ENCODE measurements at places on chromosomes 4 and X.

DNA sequence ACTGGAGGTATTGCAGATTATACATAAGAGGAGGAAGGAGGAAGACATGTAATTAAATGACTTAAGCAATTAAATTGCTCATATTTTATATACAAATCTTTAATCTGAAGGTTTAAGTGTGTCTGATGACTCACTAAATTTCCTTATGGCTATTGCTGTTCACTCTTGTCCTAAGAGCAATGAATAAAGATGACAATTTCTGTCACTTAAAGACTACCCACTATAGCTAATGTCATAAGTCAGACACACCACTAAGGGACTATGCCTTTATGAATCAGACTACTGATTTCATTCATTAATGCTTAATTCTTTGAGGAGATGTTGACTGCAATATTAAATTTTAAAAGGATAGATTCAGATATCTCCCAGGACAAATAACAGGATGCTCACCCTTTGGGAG is 1514.7 kb downstream of the PCDH18 start:
- no peak for DNase-seq

DNA sequence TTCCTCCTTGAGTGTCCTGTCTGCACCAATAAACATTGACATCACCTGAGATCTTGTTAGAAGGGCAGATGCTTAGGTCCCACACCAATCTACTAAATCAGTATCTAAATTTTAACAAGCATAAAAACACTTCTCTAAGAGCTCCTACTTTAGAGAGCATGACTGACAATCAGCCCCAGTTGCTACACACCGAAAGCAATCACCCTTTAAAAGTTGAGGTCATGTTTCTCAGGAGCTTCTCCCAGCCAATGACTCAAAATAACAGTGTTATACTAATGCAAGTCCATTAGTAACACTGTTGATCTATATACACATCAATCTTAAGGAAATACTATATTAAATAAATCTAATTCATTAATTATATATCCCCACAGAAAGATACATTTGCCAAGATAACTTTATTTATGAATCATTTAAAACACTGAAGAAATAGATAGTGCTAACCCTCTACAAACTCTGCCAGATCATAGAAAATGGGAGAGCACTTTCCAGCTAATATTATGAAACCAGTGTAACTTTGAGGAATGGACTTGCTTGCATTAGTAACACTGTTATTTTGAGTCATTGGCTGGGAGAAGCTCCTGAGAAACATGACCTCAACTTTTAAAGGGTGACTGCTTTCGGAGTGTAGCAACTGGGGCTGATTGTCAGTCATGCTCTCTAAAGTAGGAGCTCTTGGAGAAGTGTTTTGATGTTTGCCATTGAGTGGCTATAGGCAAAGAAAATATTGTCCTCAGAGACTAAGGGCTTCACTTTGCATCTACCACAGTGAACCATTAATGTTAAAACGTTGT is 109.8 kb upstream of the HDX start:
- DNase-seq = no peak

DNA sequence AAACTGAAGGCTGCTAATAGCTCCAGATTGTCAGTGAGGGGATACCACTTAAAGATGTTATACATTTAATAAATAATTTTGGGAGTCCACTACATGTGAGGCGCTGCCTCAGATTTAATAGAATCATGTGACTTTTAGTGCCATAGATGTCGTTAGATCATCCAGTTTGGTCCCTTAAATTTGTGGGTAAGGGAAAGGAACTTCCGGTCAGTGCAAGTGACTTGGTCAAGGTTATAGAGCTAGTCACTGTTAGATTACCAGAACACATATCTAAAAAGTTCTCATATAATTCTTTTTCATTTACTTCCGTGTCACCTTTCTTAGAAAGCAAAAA is 529 bp upstream of the UBA6 start:
- peak; percentile 42 for DNase-seq

- DNase-seq = peak; percentile 86
Measured at GRCh38 chr4:3414421-3415279, 27.1 kb upstream of the HGFAC start.

DNA sequence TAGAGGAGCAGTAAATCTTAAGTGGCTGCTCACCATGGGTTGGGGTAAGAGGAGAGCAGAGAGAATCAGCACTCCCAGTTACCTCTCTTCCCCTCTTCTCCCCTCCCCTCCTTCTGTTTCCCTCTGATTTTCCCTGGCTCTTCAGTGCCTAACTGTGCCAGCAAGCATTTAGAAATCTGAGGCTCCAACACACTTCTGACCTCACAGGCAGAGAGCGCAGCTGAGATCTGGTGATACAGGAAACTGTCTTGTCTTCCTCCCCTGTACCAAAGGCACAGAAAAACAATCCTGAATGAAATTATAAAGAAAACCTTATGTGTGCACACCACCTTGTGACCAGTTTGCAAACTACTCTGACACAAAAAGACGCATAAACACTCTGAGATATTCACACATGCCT is 82.4 kb upstream of the SMIM10 start:
- no peak for DNase-seq

DNA sequence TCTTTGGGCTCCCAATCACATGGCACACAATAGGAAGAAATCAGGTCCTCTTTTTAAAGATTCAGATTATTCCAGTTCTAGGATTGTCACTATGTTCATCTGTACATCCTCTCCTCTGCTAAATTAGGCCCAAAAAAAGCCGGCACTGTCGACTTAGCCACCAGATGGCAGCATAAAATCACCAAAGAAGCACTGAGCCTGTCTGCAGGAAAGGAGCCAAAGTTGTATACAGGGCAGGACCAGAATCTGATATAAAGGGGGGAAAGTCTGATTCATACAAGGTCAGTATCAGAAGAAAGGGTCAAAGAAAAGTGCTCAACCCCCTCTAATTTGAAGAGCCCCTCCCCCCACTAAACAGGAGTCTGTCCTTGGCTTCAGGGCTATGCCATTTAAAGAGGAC is 292.5 kb downstream of the CHIC1 start:
- DNase-seq = peak; percentile 60

DNA sequence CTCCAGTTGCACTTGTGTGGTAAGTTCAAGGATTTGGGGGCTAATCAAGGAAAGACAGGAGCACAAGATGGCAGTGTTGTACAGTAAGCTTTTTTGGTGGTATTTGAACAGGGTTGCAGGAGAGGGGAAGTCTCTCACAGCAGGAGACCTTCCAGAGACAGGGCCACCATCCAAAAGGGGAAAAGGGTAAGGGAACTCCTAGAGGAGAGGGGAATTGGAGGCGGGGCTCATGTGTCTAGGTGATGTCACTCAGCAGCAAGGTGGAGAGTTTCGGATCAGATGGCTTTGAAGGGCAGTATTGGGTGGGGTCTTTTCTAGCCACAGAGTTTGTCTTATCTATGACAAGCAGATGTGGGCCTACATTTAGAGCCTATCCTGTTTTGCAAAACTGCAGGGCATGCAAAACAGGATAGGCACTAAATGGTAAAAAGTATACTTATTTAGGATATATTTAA is 13.4 kb upstream of the RNF175 start:
- no peak for DNase-seq

DNA sequence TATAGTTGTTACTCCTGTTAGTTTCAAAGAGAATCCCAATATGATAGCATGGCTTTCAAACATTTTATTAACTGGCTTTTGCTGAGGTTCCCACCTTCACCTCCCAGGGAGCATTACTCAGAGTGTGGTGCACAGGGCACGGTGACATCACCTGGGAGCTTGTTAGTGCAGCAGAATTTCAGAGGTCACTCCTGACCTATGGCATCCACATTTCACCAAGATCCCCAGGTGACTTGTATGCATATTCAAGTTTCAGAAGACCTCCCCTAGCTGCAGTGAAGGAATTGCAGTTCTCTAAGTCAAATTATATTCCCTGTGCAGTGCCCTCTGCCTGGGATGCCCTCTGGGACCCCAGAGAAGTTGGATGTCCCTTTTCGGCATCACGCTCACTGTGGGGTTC is 29.7 kb upstream of the LNX1 start:
- DNase-seq = no peak

DNA sequence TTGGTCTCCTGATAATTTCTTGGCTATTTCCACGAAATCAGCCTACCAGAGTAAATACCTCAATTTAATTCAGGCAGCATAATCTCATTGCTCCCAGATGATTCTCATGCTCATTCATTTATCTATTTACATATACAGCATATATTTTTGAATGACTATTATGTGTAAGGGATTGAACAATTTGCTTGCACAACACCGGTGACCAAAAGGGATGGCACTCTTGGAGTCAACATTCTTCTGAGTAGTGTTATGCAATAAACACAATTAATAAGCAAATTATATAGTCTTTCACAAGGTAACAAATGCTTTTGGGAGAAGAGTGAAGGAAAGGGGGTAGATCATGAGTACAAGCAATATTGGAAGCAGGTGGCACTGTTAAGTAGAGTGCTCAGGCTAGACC is 1015.3 kb downstream of the ARAP2 start:
- no peak for DNase-seq

- no peak for DNase-seq
Measured at GRCh38 chrX:24877854-24878650, 137.7 kb downstream of the ARX start.

DNA sequence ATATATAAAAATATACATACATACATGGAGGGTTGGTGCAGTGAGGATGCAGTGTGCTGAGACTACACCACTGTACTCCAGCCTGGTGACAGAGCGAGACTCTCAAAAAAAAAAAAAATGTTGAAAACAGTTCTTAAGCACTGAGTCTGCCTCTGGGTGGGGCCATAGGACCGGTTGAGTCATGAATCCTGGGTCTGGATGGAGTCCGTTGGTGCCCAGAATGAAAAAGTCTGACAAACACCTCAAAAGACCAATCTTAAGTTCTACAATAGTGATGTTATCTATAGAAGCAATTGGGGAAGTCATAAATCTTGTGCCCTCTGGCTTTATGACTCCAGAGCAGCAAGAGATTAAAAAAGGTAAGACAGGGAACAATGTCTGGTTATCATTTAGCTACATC is 70.4 kb downstream of the FGFBP1 start:
- no peak for DNase-seq

Measured in suppressor macrophage (primary cell).